ENCODE measurements at places on chromosomes 12 and 14.

GRCh38 chr12:32588604-32589003 lies 90.5 kb upstream of the DNM1L start:
- no peak for DNase-seq

GRCh38 chr14:82067221-82067875 lies 533.7 kb upstream of the SEL1L start:
- no peak for DNase-seq

- DNase-seq, result no peak
Measured at GRCh38 chr12:85440271-85440670, 160.3 kb downstream of the ALX1 start.

DNA sequence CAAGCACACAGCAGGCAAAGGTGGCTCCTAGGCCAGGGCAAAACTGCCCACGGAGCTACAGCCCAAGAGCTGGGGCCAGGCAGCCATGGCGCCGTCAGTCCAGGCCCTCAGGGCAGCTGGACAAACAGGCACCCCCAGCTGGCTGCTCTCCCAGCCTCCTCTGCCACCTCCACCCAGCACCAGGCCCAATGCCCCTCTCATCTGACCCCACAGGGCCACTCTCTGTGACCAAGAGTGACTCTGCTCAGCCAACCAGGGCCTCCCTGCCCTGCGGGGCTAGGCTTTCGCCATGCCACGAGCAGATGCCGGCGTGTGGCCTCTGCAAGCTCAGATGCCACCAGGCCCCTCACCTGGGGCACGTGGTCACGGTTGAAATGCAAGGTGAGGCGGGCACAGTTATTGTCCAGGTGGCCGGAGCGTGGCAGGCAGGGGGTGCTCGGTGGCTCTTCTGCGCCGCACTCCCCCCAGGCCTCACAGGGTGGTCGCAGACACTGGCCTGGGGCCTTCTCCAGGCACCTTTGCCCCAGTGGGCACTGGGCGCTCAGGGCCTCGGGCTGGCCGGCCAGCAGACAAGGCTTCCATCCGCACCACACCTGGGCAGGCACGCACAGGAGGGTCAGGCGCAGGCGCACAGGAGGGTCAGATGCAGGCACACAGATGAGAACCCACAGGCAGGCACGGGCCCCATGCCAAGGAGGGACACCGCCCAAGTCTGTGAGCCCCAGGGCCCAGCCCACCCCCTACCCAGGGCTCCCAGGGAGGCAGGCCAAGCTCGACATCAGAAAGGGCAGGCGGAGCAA lies 23.0 kb downstream of the JAG2 start:
- DNase-seq, result no peak

GRCh38 chr14:63276016-63276415 lies 42.7 kb downstream of the GPHB5 start:
- DNase-seq, result no peak

DNA sequence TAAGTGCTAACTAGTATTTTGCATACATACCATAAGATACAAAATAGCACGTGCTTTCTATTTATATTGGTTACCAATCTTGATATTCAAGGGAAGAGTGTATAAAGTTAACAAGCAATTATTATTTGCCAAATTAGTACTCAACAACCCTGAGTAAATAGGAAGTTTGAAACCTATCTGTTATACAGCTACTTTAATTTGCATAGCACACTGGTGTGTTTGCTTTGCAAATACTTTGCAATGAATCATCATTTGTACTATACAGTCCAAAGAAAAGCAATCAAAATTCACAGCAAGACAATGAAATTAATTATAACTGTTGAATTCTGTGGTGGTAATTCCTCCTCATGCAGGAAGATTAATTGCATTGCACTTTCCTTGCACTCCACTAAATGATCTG lies 469.1 kb downstream of the PRKD1 start:
- DNase-seq, result no peak

DNA sequence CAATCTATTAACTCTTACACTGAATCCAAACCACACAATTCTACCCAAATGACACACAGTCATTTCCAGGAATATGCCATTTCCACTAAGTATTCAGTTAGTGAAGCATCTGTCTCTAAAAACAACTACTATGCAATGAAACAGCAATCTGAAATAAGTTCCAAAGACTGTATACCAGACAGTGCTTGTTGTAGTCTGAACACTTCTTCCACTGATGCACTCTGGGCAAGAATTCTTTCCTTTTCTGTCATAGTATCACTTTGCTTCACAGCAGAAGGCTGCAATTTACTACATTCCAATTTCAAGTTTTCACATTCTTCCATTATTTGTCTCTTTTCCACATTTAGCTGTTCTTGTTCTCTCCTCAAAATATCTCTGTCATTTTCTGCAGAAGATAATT lies 25.8 kb downstream of the TRIP11 start:
- no peak for DNase-seq

GRCh38 chr12:101616027-101616494 lies 21.3 kb downstream of the MYBPC1 start:
- DNase-seq, result no peak

- DNase-seq, result no peak
Measured at GRCh38 chr12:24848941-24849477, 99.9 kb downstream of the BCAT1 start.

DNA sequence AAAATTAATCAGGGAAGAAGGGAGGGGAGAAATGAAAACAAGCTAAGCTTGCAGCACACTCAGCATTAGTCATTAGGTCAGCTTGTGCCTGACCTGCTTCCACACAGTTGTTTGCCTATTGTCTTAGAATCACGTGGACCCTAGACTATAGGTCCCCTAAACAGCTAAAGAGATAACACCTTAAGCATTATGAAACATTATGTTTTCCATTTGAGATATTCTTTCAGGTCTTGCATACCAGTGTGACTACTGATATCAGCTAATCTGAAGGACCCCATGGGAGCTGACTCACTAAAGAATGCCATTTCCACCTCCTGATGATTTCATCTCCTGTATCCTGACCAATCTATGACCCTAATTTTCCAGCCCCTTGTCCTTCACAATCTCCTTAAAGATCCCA lies 154.1 kb upstream of the FUT8 start:
- DNase-seq, result no peak

DNA sequence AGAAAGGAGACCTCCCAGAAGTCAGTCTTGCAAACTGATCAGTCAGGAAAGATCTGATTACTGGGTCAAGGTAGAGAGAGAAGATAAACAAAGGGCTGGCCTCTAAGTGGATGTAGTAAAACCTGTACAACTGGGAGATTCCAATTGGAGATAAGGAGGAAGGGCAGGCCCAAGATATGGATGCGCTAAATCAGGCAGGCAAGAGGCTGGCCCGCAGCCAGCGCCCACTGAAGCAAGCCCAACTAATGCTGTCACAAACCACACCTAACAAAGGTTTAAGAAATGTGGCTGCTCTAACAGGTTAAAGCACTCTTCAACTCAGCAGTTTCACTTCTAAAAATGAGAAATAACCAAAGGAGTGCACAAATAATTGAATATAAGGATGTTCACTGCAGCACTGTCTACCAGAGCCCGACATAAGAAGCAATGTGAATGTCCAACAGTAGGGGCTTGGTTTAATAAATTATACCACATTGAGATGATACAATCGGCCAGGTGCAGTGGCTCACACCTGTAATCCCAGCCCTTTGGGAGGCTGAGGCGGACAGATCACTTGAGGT lies 4.7 kb downstream of the GLTP start:
- no peak for DNase-seq
